Caco-2 (cell line): ENCODE measurements at places on chromosomes 4 and X. TPM values are rescaled to one million over a fixed set of nuclear protein-coding genes. Genes with fewer than 3 reads are reported as not detected.

DNA sequence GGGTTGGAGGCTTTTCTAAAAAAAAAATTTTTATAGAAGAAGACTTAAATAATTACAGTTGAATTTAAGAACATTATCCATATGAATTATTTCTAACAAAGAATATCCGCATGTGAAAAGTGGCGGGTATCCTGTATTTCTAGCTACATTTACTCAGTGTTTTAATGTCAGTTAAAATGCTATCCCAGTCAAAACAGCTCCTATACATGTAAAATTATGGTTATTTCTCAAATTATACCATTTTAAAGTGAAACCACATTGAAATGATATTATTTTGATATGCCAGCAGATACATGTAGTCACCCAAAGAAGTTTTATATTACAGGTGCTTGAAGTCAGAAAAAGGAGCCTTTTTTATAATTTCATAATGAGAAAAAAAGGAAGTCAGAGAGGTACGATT, 168.5 kb upstream of the ATOH1 start:
- no peak for DNase-seq
- H3K4me3 ChIP-seq = no peak overlapping the region
- H3K4me1 ChIP-seq = no peaks in the 10 kb centered on the region
- H3K36me3 ChIP-seq = no peaks in the 10 kb centered on the region

DNA sequence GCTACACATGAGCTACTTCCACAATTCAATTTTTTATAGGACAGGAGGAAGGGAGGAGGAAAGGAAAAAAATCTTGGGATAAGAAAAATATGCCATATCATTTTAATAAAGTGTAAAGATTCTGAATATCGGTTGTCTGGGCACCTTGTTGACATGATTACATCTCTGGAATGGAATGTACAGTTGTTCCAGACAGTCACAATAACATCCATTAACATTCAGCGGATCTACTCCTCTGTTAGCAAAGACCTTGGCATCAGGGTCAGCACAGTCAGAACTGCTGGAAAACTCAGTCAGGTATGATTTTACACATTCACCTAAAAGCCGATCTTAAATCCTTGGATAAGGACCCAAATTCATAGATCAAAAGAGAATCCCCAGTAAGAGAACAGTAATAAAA, 85.4 kb upstream of the ARMCX2 start:
- no peaks in the 10 kb centered on the region for H3K27me3 ChIP-seq
- DNase-seq = no peak
- H3K36me3 ChIP-seq = no peaks in the 10 kb centered on the region
- H3K4me1 ChIP-seq = no peaks in the 10 kb centered on the region

- no peaks in the 10 kb centered on the region for H3K27me3 ChIP-seq
- no peak overlapping the region for H3K27ac ChIP-seq
- DNase-seq = peak; percentile 3
- H3K4me3 ChIP-seq = no peak overlapping the region
- no peaks in the 10 kb centered on the region for H3K36me3 ChIP-seq
- no peaks in the 10 kb centered on the region for H3K4me1 ChIP-seq
Observed at GRCh38 chr4:36159208-36159607, 85.1 kb downstream of the ARAP2 start.

DNA sequence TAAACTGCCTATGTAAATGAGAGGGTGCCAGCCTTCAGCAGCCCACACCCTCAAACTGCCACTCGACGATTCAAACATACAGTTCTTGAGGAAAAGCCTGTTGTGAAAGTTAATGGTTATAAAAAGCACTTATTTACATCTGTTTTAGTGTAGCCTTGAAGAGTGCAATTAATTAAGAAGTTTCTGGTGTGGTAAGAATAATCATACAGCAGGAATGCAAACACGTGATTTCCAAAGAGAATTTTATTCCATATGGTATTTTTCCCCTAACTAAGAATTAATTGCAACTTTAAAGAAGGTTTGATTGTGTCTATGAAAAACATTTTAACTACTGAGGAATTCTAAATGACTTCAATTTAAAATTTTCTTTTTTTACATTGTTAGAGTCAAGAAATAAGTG, 176.3 kb upstream of the PITX2 start:
- no peak overlapping the region for H3K4me3 ChIP-seq
- H3K36me3 ChIP-seq = no peaks in the 10 kb centered on the region
- DNase-seq = no peak
- no peak overlapping the region for H3K27ac ChIP-seq
- peaks cover 9% of the 10 kb centered on the region for H3K4me1 ChIP-seq
- H3K27me3 ChIP-seq = no peaks in the 10 kb centered on the region

GRCh38 chr4:8478801-8479744, 38.5 kb downstream of the TRMT44 start:
- H3K36me3 ChIP-seq = no peaks in the 10 kb centered on the region
- no peak for DNase-seq
- H3K4me1 ChIP-seq = no peaks in the 10 kb centered on the region

GRCh38 chrX:118679290-118679689, 48.1 kb upstream of the IL13RA1 start:
- H3K4me1 ChIP-seq = no peaks in the 10 kb centered on the region
- H3K27me3 ChIP-seq = no peaks in the 10 kb centered on the region
- H3K4me3 ChIP-seq = no peak overlapping the region
- no peak for DNase-seq

The ARMCX1 gene
- total RNA-seq = not detected in 2 replicates
